Aorta (tissue), 5 donors: ENCODE measurements at places on chromosomes 6 and 20. TPM values are rescaled to one million over a fixed set of nuclear protein-coding genes. Genes with fewer than 3 reads are reported as not detected.

NQO2 gene
- total RNA-seq: 40.3 TPM

CST4 gene
- not detected for total RNA-seq

RAB44 gene
- 0.66 TPM for total RNA-seq

ENTPD6 gene
- total RNA-seq: 69.8 TPM

GGTLC1 gene
- not detected for total RNA-seq

HLA-DOA gene
- total RNA-seq: 16.7 TPM

PLAGL2 gene
- total RNA-seq: 9.8 TPM

DNA sequence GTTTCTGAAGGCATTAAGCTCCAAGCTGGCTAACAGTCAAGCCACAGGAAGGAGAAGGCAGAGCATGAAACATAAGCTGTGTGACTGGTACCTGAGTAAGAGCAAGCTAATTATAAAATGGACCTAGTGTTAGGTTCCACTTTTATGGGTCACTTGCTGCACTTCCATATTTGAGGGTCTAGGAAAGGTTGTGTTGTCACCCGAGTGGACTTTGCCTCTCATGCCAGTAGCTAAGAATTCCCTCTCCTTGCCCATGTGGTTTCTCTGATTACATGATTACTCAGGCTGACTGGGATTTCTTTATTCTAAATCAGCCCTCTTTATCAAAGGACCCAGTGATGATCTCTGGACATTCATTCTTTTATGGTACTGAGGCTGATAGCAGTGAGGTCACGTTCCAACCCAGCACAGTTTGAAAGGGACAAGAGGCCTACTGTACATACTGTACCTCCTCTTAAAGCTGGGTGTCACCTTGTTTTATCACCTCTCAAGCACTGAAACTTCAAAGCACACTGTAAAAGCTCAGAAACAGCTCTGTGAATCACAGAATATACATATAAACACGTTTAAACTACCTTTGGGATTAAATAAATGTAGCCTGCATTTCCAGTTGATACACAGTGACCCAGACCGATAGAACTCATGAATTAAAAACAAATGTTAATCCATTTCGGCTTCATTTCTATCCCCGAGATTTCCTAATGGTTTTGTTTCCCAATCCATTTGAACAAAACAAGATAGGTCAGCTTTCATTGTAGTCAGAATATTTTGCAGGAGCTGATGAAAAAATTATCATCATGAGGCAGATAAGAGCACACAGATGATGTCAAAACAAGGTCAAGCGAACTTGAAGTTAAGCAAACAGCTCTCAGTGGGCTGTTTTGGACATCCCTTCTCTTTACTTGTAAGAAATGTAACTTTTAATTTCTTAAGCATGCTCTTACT, 96.5 kb downstream of the ALDH8A1 start:
- no peak overlapping the region for H3K27ac ChIP-seq
- no peaks in the 10 kb centered on the region for H3K4me1 ChIP-seq
- H3K27me3 ChIP-seq: no peaks in the 10 kb centered on the region
- no peak for DNase-seq
- no peak overlapping the region for H3K4me3 ChIP-seq

DNA sequence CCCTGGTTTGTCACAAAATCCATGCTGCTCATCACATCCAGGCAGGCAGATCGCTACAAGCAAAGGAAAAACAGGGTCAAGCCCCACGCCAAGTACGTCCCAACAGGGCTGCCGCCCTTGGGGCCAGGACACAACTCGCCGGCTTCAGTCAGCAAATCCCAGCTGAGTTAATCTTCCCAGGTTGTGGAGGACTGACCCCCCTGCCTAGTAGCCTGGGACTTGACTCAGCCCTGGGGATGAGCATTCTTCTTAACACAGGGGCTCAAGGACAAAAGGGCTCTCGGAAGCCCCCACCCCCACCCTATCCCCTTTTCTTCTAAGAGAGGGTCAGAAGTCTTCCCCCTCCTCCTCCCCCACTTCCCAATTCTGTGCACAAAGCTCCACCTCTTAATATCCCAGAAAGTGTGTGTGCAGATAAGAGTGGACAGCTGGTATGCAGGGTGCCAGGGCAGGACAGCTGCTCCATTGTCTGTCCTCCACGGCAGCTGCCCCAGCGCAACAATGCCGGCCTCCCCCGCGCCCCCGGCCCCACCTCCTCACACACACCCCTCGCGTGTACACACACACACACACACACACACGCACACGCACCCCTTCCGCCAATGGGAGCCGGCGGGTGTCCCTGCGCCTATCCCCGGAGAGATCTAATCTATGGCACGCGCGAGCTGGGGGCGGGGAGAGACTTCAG, 4.5 kb downstream of the DLL1 start:
- H3K27ac ChIP-seq: no peak overlapping the region
- no peaks in the 10 kb centered on the region for H3K4me1 ChIP-seq
- H3K4me3 ChIP-seq: no peak overlapping the region
- no peaks in the 10 kb centered on the region for H3K27me3 ChIP-seq
- H3K36me3 ChIP-seq: peaks cover 2% of the 10 kb centered on the region

DNA sequence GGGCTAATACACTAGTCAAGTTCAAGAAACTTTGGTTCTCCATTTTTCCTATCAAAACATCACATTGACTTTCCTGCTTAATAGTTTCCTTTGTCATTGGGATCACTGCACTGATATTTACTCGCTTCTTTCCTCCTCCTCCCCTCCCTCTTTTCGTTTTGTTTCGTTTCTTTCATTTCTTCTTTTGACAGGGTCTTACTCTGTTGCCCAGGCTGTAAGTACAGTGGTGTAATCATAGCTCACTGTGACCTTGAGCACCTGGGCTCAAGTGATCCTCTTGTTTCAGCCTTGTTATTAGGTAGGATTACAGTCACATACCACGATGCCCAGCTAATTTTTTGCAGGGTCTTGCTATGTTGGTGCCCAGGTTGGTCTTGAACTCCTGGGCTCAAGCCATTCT, 12.3 kb downstream of the PAQR8 start:
- no peaks in the 10 kb centered on the region for H3K27me3 ChIP-seq
- no peak overlapping the region for H3K27ac ChIP-seq
- no peaks in the 10 kb centered on the region for H3K36me3 ChIP-seq
- no peaks in the 10 kb centered on the region for H3K4me1 ChIP-seq
- DNase-seq: no peak

DNA sequence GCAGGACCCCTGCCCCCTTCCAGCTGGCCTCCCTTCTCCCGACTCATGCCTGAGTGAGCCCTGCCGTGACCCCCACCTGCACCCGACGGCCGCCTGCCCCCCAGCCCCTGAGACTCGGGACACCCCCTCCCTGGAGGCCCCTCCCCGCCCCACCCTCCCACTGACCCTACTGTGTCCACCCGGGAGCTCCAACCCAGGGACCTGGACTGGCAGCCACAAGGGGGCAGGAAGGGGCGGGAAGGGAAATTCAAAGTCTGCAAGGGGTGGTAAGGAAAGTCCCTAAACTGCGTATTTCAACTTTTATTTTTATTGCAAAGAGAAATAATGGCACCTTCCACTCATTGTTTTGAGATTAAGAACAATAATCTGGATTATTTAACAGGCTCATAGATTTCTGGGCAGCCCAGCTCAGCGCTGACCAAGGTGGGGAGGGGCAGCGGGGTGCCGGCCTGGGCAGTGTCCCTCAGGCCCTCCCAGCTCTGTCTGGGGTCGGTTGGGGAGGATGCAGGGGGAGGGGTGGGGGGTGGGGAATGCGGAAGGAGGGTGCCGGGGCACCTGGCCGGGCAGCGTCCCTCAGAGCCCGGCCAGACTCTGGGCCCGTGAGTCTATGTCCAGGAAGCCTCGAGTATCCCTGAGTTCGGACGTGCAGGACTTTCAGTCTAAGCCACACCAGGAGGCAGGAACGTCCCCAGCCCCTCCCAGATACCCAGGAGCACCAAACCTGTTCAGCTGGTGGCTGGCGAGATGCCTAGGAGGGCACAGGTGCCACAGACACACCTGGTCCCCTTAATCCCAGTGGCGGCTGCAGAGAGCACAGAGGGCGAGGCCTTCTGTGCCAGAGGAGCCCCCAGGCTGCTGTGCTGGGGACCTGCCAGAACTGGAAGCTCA, 1.3 kb upstream of the PTK6 start:
- H3K27me3 ChIP-seq: no peaks in the 10 kb centered on the region
- no peaks in the 10 kb centered on the region for H3K36me3 ChIP-seq
- DNase-seq: no peak
- no peak overlapping the region for H3K27ac ChIP-seq

DNA sequence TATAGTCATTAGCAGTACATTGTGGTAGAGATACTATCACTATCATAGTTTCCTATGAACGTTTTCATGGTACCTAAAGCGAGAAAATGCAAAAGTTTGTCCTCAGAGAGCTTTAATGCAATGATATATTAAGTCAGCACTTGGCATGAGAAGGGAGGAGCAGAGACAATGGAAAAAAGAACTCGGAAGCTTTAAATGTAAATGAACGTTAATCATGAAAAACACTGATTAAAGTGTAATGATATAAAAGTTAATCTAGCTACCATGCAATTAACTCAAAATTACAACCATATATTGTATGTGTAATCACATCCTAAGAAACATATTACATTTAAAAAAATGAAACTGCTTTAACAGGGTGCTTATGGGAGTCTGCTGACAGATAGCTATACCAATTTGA, 282.7 kb downstream of the HDGFL1 start:
- H3K27ac ChIP-seq: no peak overlapping the region
- H3K4me3 ChIP-seq: no peak overlapping the region
- no peaks in the 10 kb centered on the region for H3K36me3 ChIP-seq
- DNase-seq: no peak
- no peaks in the 10 kb centered on the region for H3K4me1 ChIP-seq
- no peaks in the 10 kb centered on the region for H3K27me3 ChIP-seq

DNA sequence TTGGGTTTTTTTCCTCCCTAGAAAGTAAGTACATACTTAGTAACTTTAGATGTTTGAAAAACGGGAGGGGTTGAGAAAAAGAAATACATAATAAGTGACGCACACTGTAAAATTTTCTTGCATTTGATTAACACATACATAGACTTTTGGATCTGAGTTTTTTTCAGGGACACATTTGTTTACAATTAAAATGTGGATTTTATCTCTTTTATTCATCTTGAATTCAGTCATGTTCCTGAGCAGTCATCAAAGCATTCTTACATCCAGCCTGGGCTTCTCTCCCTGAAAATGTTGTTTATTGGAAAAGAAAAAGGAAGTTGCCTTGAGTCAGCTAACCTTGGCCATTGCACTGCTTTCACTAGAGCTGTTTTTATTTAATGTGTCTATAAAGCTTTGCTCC, 8.7 kb upstream of the RPP40 start:
- no peaks in the 10 kb centered on the region for H3K4me1 ChIP-seq
- DNase-seq: no peak
- H3K27me3 ChIP-seq: no peaks in the 10 kb centered on the region
- no peak overlapping the region for H3K4me3 ChIP-seq
- H3K27ac ChIP-seq: no peak overlapping the region
- no peaks in the 10 kb centered on the region for H3K36me3 ChIP-seq

DNA sequence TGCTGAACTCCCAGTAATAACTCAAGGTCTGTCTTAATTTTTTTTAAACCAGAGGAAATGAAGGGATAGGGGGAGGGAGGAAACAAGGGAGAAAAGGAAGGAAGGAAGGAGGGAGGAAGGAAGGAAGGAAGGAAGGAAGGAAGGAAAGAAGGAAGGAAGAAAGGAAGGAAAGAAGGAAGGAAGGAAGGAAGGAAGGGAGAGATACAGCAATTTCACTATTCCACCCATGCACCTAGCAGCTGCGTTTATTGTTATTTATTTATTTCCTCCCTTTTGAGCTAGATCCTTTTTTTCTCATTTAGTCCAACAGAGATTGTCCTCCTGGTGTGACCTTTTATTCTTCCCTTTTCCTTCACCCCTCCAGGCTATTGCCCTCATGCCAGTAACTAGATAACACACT, 97.6 kb downstream of the PKHD1 start:
- no peaks in the 10 kb centered on the region for H3K4me1 ChIP-seq
- no peak overlapping the region for H3K4me3 ChIP-seq
- no peaks in the 10 kb centered on the region for H3K36me3 ChIP-seq
- no peak overlapping the region for H3K27ac ChIP-seq

DNA sequence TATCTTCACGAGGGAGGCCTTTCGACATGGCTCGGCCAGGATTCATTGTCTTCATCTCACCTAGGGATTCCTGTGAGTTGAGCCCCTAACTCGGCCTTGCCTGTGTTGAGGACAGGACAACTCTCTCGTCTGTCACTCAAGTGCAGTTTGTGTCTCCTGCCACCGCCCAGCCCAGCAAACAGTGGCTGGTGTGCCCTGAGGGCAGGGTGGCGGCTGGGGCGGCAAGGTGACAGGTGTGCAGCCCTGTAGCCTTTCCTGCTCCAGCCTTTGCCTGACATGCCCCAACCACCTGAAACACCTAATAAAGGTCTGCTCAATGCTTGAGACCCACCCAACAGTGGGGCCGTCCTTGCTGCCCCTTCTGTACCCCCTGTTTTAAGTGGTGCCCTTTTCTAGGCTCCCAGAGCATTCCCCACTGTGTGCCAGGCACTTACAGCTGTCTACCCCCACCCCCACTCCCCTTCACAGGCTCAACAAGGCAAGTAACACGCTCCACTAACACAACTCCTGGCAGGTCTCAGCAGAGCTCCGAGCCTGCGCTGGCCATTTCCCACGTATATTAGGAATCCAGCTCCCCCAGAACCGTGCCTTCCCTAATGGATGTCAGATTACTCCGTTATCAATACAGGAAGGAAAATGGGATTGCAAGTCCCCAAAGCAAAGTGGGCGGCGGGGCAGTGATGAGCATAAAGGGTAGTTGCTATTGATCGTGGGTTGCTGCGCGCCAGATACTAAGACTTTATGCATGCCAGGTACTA, 17.7 kb downstream of the GFRA4 start:
- H3K27ac ChIP-seq: no peak overlapping the region
- no peaks in the 10 kb centered on the region for H3K27me3 ChIP-seq
- no peak overlapping the region for H3K4me3 ChIP-seq

- no peak overlapping the region for H3K4me3 ChIP-seq
- H3K27ac ChIP-seq: peak overlapping the region; percentile 45
- H3K27me3 ChIP-seq: no peaks in the 10 kb centered on the region
- H3K4me1 ChIP-seq: peaks cover 2% of the 10 kb centered on the region
- H3K36me3 ChIP-seq: no peaks in the 10 kb centered on the region
Observed at GRCh38 chr6:11366183-11366933, 133.9 kb upstream of the NEDD9 start.

DNA sequence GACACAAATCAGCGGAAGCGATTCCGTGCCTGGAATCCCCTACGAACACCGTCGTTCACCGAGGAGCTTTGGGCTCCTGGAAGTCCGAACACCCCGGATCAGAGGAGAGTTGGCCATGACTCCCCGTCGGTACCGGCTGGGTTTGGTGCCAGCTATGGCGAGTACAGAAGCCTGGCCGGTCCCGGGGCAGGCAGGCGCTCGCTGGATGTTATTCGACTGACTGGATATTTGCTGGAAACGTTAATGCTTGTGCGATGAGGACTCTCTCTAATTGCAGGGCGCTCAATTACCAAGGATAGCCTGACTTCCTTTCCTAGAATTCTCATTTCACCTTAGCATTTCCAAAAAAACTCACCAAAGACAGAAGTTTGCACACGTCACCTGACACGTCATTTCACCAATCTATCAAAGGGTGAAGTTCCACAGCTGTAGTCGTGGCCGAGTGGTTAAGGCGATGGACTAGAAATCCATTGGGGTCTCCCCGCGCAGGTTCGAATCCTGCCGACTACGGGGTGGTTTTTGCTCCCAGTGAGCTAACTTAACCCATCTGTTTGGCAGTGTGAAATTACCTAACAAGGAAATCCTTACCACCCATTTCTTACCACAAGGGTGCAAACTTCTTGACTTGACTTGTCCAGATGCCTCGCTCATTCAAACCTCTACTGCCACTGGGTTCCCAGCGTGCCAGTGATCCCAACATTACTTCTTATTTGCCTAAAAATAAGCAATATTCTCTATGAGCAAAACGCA, 22.7 kb upstream of the ZNF184 start:
- no peak overlapping the region for H3K27ac ChIP-seq
- DNase-seq: peak; percentile 87
- peak overlapping the region; percentile 41 for H3K4me3 ChIP-seq
- H3K4me1 ChIP-seq: no peaks in the 10 kb centered on the region
- no peaks in the 10 kb centered on the region for H3K27me3 ChIP-seq
- H3K36me3 ChIP-seq: no peaks in the 10 kb centered on the region

GRCh38 chr6:10591422-10592160, 70.4 kb downstream of the GCNT2 start:
- H3K27me3 ChIP-seq: no peaks in the 10 kb centered on the region
- peaks cover 2% of the 10 kb centered on the region for H3K4me1 ChIP-seq
